ENCODE measurements at places on chromosomes 16 and 17. TPM values are rescaled to one million over a fixed set of nuclear protein-coding genes. Genes with fewer than 3 reads are reported as not detected.

DNA sequence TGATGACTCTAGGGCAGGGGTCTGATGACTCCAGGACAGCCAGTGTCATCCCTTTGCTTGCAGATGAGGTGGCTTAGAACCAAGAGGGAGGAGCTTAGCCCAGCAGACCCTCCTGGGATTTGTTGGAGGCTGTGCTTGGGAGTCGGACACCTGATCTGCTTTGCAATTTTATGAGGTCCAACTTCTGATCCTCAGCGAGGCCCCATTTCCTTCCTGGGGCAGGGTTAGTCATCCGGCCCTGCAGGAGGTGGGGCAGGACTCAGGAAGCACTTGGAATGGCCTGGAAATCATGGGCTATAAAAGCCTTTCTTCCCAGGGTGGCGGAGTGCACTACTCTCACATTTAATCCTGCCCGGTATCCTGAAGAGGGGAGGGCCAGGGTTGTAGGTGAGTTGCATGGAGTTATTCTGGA, 168.5 kb downstream of the MSI2 start:
- peaks cover 56% of the 10 kb centered on the region for H3K4me1 ChIP-seq
- peak overlapping the region; percentile 8 for H3K4me3 ChIP-seq
- peak; percentile 94 for DNase-seq
- H3K27ac ChIP-seq, result peak overlapping the region; percentile 86

GRCh38 chr16:30700491-30700890, 1.5 kb downstream of the SRCAP start:
- H3K4me1 ChIP-seq, result peaks cover 18% of the 10 kb centered on the region
- no peak for DNase-seq
- H3K36me3 ChIP-seq, result peaks cover 21% of the 10 kb centered on the region
- no peak overlapping the region for H3K27ac ChIP-seq
- H3K4me3 ChIP-seq, result peak overlapping the region; percentile 82

Gene CRYBA1
- total RNA-seq, result not detected

DNA sequence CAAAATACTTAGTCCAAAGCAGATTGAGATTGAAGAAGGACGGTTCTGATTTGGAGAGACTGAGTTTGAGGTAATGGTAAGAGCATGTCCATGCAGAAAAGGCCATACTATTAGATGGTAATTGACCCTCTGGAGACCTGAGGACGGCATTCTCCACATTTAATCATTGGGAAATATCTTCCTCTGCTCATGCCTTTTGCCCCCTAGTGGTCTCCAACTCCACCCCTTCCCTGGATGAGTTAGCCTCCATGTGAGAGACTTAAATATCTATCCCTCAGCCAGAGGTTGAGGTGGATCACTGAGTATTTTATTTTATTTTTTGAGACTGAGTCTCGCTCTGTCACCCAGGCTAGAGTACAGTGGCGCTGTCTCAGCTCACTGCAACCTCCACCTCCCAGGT, 10.4 kb upstream of the OR3A1 start:
- no peak overlapping the region for H3K27ac ChIP-seq
- no peaks in the 10 kb centered on the region for H3K4me1 ChIP-seq
- H3K36me3 ChIP-seq, result no peaks in the 10 kb centered on the region
- no peak overlapping the region for H3K4me3 ChIP-seq

Gene CIBAR2
- total RNA-seq, result not detected

Gene PDILT
- total RNA-seq, result not detected

Gene SLFN11
- 13.9 TPM for total RNA-seq

DNA sequence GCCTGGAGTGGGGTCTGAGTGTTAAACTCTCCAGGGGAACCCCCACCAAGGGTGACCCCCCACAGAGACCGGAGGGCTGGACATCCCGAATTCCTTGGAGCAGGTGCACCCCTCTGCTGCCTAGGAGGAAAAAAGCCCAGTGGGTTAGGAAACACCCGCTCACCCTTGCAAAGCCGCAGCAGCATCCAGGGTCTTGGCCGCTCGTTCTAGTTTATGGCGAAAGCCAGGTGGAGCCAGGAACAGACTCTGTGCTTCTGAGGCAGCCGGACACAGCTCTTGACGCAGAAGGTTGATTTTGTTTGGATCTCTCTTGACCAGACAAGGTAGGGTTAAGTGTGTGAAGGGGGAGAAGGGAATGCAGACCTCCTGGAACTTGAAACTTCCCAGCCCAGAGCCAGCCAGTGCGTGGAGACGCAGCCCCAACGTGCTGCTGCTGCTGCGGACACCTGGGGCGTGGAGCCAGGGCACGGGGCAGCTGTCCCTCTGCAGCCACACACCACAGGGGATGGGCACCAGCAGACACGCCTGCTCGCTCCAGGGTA, 154.5 kb downstream of the LAT start:
- no peaks in the 10 kb centered on the region for H3K4me1 ChIP-seq
- no peak overlapping the region for H3K27ac ChIP-seq

GRCh38 chr16:26344240-26344776, 652.5 kb downstream of the HS3ST4 start:
- H3K4me1 ChIP-seq, result no peaks in the 10 kb centered on the region
- H3K4me3 ChIP-seq, result no peak overlapping the region
- H3K27ac ChIP-seq, result no peak overlapping the region
- no peaks in the 10 kb centered on the region for H3K27me3 ChIP-seq
- DNase-seq, result no peak
- H3K36me3 ChIP-seq, result no peaks in the 10 kb centered on the region

Gene STX1B
- total RNA-seq, result 1.5 TPM

Gene EVI2A
- 0.92 TPM for total RNA-seq

DNA sequence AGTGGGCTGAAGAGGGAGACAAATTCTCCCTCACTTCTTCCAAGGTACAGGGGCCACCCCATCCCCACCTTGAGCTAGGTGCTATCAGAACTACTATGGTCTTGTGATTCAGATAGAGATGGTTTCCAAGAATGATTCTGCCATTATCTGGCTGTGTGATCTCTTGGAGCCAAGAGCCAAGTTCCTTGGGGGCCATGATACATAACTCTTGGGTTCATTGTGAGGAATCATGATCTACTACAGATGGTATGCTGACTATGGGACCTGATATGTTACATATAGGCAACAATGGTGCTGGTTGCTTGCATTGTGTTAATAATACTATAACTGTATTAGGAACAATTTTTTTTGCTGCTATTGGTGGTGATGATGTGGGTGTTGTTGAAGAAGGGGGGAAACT, 45.7 kb downstream of the DYNLRB2 start:
- DNase-seq, result no peak
- H3K36me3 ChIP-seq, result no peaks in the 10 kb centered on the region
- H3K27me3 ChIP-seq, result no peaks in the 10 kb centered on the region
- H3K4me3 ChIP-seq, result no peak overlapping the region
- H3K4me1 ChIP-seq, result peaks cover 14% of the 10 kb centered on the region
- no peak overlapping the region for H3K27ac ChIP-seq

DNA sequence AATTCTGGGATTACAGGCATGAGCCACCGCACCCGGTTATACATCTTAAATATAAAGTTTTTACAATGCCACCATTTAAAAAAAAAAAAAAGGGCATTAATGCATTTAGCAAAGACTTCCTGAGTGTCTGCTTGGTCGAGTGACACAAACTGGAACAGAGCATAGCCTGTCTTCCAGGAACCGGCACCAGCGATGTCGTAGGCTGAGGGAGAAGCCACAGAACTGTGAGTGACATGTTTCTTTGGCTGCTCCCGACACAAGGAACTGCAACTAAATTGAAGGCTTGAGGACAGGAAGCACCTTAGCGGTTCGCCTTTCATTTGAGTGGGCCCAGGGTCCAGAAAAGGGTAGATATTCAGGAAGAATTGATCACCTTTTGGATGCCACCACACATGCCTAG, 717.8 kb downstream of the MAF start:
- H3K4me3 ChIP-seq, result no peak overlapping the region
- H3K27ac ChIP-seq, result no peak overlapping the region
- H3K36me3 ChIP-seq, result no peaks in the 10 kb centered on the region
- H3K27me3 ChIP-seq, result no peaks in the 10 kb centered on the region
- DNase-seq, result no peak

GRCh38 chr16:76926595-76926994, 264.4 kb upstream of the MON1B start:
- DNase-seq, result no peak
- no peak overlapping the region for H3K27ac ChIP-seq
- no peaks in the 10 kb centered on the region for H3K4me1 ChIP-seq
- H3K36me3 ChIP-seq, result no peaks in the 10 kb centered on the region
- no peak overlapping the region for H3K4me3 ChIP-seq

DNA sequence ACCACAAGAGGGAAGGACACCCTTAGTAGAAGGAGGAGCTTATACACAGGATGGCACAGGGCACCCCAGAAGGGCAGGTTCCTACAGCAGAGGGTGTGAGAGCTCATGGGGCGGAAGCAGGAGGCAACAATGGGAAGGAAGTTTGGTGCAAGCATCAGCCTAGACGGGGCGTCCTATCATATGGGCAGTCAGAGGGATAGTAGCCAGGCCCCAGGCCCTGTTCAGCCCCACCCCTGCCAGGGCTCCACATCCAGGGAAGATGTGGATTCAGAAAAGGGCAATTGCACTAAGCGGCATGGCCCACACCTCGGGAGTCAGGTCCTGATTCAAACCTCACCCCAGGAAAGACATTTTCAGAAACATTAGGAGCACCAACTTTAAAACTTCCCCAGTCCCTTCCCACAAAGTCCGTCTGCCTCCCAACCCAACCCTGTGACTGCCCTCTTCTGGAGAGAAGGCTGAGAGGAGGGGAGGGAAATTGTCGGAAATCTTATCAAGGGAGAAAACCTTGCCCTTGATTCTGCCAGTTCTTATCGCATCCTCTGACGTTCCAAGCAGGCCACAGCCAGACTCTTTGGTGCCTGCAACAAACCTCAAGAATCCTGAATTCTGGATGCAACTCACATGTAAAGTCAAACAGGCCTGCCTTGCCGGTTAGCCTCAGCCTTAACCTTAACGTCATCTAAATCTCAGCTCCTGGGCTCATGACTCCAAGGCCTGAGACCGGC, 198.8 kb upstream of the CDH5 start:
- no peaks in the 10 kb centered on the region for H3K36me3 ChIP-seq
- H3K4me1 ChIP-seq, result no peaks in the 10 kb centered on the region

GRCh38 chr17:51493206-51493605, 232.9 kb downstream of the UTP18 start:
- no peaks in the 10 kb centered on the region for H3K4me1 ChIP-seq
- H3K27ac ChIP-seq, result no peak overlapping the region
- no peaks in the 10 kb centered on the region for H3K36me3 ChIP-seq

DNA sequence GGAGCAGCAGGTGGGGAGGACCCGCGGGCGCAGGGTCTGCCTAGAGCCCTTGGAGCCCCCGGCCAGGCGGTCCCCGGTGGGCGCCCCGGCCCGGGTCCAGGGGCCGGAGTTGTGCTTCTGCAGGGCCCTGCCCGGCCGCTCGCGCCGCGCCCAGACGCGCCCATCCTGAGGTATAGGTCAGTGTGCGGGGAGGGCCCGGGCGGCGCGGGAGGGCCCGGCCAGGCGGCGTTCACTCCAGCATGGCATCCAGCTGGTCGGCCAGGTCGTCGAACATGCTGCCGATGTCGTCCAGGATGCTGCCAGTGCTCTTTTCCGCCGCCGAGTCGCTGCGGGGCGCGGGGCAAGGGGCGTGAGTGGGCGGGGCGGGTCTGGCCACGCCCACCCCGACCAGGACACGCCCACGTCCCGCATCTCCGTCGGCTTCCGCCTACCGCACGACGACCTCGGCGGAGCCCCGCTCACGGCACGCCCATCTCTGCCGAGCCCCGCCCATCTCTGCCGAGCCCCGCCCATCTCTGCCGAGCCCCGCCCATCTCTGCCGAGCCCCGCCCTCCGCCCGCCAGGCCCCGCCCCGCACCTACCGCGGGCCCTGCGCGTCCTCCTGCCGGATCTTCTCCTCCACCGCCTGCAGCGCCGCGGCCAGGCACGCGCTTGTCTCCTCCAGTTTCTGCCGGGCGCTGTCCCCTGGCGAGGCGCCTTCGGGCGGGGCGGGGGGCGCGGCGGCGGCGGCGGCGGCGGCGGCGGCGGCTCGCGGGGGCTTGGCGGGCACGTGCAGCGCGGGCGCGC, 17.9 kb downstream of the CASKIN1 start:
- no peak overlapping the region for H3K4me3 ChIP-seq
- H3K4me1 ChIP-seq, result no peaks in the 10 kb centered on the region
- H3K36me3 ChIP-seq, result no peaks in the 10 kb centered on the region
- no peak overlapping the region for H3K27ac ChIP-seq

Measured in PC-3 (cell line).